Naive thymus-derived CD8-positive, alpha-beta T cell (primary cell): ENCODE measurements at places on chromosomes 7 and 10.

DNA sequence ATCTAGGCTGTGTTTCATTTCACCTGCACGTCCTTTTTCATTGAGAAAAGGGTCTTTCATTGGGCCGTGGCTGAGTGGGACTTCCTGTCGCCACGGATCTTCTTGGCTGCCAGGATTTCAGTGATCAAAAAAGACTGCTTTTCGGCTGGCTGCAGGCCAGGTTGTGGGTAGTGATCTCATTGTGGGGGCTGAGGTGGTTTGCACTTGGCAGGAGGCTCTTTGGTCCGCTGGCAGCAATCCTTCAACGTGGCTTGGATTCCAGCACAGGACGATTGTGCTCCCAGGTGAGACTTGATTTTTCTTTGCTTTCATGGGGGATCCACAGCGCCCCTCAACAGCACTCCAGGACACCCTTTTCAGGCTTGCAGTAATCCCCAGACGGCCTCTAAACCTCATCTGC is 29.0 kb upstream of the ZNF273 start:
- DNase-seq: no peak

DNA sequence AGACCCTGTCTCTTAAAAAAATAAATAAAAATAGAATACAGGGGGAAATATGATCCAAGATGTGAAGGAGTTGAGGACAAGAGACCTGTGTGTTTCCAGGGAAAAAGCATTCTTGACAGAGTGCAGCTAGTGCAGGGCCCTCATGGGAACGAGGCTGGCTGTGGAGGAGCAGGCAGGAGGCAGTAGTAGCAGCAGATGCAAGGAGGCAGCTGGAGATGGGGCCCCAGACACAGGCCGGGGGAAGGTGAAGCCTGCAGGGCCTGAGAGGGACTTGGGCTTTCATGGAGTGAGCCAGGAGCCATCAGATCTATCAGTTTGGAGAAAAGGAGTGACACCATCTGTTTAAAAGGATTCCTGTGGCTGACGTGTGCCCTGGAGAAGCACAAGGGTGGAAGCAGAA is 71.4 kb upstream of the ZNF438 start:
- DNase-seq: no peak

- DNase-seq: no peak
Measured at GRCh38 chr10:104897696-104898095, 256.6 kb downstream of the SORCS3 start.

- DNase-seq: peak; percentile 32
Measured at GRCh38 chr10:70132098-70133029, at the start of gene AIFM2. AIFM2 (minus strand) TSS chr10:70132825; CDS start chr10:70124084, 8,741 bp downstream.

GRCh38 chr10:110512461-110513187 is 14.9 kb downstream of the DUSP5 start:
- peak; percentile 23 for DNase-seq

DNA sequence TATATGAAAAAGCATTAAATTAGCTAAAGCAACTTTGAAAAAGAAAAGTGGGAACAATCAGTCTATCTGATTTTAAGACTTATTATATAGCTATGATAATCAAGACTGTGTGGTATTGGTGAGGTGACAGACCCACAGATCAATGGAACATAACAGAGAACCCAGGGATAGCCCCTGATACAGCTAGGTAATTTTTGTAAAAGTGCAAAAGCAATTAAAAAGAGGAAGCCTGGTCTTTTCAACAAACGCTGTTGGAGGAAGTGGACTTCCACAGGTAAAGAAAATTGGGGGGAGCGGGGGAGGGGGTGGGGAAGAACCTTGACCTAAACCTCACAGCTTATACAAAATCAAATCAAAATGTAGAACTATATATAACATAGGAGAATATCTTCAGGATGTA is 45.4 kb downstream of the GNA12 start:
- DNase-seq: no peak

- peak; percentile 94 for DNase-seq
Measured at GRCh38 chr7:139635526-139636302, 112.2 kb downstream of the CLEC2L start.

GRCh38 chr10:88332503-88333247 is 250.4 kb downstream of the RNLS start:
- no peak for DNase-seq

GRCh38 chr7:74586258-74587175 is 71.0 kb upstream of the GTF2I start:
- DNase-seq: no peak

DNA sequence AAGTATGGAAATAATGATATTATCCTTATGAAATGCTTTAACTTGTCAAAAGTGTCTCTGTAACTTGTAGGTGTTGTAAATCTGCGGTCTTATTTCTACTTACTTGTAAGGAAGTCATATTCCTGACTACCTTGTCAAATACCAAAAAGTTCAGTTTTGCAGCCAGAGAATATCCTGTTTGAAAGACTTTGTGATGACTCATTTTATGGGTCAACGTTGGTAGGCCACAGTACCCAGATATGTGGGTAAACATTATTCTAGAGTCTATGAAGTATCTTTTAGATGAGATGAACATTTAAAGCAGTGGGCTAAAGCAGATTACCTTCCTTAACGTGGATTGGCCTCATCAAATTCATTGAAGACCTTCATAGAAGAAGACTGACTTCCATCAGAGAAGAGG is 195.3 kb downstream of the PPP1R9A start:
- DNase-seq: no peak

GRCh38 chr7:78510580-78511188 is 712.1 kb downstream of the PHTF2 start:
- DNase-seq: no peak

DNA sequence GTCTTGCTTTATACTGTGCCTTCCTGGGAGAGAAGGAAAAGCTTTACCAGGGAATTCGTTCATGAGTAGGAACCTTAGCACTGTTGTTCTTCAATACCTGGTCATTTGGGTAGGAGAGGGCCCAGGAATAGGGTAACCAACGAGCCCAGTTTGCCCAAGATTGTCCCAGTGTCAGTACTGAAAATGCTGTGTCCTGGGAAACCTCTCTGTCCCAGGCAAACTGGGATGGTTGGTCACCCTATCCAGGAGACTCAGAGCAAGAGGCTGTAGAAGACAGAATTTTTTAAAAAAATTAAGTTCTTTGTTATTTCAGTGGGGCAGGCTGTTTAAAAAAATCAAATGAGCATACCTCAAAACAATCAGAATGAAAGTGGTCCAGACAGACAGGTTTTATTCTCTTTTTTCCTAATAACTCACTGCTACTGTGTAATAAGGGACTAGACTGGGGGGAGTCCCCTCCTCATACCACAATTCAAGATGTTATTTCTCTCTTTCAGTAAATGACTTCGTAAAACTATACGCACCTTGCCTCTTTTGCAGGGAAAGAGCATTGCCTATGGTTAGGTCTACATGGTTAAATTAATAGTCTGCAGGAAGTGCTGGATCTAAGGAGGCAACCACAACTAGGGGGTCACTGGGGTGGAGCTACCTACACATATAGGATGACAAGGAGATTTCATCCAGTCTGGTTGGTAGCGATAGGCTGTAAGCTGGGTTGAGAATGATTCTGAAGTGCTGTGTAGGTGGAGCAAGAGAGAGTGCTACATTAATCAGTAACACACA is 41.1 kb upstream of the FAM133B start:
- no peak for DNase-seq

DNA sequence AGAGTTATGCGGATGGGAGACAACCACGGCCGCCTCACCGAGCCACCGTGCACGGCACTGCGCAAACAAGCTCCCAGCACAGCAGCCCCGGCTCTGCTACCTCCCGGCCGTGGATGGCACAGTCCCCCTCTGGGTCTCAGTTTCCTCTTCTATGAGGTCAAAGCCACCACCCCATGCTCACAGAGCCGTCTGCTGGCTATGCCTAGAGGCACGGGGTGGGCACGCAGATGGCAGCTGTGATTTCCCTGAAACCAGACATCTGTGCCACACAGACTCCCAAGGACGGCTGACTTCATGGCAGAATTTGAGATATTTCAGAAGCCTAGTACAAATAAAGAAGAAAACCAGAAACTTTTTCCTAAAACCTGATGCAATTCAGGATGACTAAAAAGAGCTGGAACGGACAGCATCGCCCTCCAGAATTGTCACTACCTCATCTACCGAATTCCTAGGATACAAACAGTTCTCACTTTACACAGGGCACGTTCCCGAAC is 73.2 kb downstream of the AMZ1 start:
- no peak for DNase-seq

GRCh38 chr10:95605163-95605562 is 44.0 kb upstream of the SORBS1 start:
- DNase-seq: no peak

DNA sequence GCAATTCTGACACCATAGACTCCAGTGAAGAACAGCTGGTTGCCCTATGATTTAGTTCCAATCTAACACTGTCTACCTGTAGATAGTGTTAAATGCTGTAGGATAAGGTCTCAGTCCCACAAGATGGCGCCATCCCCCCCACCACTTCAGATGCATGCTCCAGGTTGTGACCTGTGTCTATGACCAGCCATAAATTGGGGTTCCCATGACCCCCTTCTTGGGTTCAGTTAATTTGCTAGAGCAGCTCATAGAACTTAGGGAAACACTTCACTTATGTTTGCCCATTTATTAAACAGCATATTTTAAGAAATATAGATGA is 13.1 kb downstream of the CCSER2 start:
- DNase-seq: no peak

GRCh38 chr7:7529328-7529727 is 6.3 kb downstream of the COL28A1 start:
- DNase-seq: no peak

DNA sequence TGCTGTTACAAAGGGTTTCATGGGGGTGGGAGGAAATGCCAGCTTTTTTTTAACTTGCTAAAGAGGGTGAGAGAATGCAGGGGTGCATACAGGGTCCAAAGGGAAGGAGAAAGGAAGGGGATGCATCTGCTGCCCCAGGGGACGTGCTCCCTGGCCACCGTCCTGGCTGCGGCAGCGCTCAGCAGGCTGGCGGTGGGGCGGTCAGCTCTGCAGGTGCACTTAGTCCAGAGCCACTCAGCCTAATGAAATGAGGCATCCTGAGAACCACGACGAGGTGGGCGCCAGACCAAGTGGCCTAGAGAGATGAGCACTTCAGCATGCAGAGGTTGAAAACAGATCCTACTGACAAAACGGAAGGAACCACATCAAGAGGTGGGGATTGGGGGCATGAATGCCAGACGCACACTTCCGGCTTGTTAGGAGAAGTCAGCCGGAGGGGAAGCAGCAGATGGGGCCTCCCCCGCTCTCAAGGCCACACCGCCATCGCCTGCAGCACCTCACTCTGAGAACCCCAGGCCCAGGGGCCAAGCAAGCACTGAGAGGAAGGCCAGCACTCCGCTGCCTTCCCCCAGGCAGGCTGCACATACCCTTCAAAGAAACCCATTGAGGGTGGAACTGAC is 94.5 kb downstream of the MAD1L1 start:
- peak; percentile 60 for DNase-seq

GRCh38 chr7:117230276-117231046 is 92.4 kb downstream of the WNT2 start:
- DNase-seq: no peak

DNA sequence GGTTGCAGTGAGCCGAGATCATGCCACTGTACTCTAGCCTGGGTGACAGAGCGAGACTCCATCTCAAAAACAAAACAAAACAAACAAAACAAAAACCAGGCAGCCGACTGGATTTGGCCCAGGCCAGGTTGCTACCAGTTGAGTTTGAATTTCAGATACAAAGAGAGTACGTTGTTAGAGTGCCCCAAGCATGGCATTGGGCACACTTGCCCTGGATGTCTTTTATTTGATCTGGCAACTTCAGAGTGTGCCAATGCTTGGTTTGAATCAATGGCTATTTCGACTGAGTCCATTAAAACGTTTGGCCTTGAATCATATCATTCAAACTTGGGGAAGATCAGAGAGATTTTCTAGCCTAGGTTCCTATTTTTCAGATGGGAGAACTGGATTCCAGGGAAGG is 213.4 kb upstream of the SHH start:
- DNase-seq: no peak

- DNase-seq: no peak
Measured at GRCh38 chr10:94427166-94427565, 24.8 kb downstream of the TBC1D12 start.

GRCh38 chr7:91079487-91079886 is 184.7 kb upstream of the FZD1 start:
- DNase-seq: no peak

- no peak for DNase-seq
Measured at GRCh38 chr7:99402854-99403253, 5.5 kb downstream of the PDAP1 start.

DNA sequence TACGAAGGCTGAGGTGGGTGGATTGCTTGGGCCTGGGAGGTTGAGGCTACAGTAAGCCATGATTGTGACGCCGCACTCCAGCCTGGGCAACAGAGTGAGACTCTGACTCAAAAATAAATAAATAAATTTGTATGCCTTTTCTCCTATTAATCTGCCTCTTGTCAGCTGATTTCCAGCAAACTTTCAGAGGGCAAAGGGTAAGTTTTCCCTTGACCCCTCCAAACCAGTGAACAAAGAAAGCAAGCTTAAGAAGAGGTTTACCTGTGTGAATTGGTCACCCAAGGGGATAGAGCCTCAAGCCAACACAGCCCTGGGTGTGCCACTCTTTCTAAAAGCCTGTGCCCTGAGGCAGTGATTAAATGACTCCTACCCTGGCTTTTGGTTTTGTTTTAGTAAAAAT is 30.8 kb downstream of the GOT1 start:
- no peak for DNase-seq

DNA sequence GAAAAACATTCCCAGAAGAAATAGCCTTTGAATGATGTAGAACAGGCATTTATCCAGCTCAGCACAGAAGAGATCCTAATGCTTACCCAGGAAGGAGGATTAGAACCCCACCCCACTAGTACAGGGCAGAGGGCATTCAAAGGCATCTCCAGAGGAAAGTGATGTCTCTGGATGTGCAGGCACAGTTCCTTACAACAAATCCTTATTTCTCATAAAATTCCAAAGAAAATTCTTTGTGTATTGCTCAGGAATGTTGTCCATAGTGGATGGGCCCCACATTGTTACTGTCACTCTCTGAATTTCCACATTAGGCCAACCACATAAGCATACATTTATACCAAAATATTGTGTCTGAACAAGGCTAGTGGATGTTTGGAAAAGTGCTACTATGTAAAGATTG is 243.0 kb downstream of the ADRA2A start:
- DNase-seq: no peak

- DNase-seq: no peak
Measured at GRCh38 chr7:150515248-150516147, 826 bp downstream of the GIMAP7 start.

GRCh38 chr7:148699782-148700629 is 1.3 kb downstream of the CUL1 start:
- no peak for DNase-seq

GRCh38 chr7:101912716-101913110 is 95.3 kb downstream of the CUX1 start:
- DNase-seq: no peak

DNA sequence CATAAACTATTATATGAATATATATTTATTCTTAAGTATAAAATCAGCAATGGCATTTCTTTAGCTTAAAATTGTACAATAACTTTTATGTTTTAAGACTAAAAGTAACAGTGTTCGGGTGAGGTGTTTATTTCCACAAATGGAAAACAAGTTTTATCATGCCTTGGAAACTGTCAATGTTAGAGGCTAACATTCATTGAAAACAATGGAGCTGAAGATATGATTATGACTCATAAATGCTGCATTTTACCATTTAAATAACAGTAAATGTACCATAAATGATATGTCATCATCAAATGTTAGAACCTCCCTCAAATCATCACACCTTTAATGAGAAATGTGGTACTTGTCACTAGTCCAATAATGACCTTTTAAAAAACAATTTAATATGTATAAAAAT is 897.3 kb downstream of the PCDH15 start:
- no peak for DNase-seq
